Esophagus squamous epithelium (tissue), 5 donors: ENCODE measurements at places on chromosomes 7 and 10. TPM values are rescaled to one million over a fixed set of nuclear protein-coding genes. Genes with fewer than 3 reads are reported as not detected.

GRCh38 chr10:33735464-33735923 lies 401.0 kb upstream of the NRP1 start:
- DNase-seq: no peak

DNA sequence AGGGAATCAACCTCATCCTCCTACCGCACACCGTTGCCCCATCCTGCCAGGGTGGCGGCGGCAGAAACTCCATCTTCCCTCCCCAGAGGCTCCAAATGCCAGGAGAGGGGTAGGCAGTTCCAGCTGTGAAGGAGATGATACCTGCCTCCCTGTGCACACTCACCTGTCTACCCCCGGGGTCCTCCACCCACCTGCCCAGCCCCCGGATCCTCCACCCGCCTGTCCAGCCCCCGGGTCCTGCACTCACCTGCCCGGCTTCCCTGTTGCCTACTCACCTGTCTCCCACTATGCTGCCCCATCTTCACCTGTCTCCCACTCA lies 13.4 kb upstream of the DNAAF5 start:
- DNase-seq: no peak

- DNase-seq: no peak
Measured at GRCh38 chr10:16986406-16987205, 143.0 kb downstream of the CUBN start.

DNA sequence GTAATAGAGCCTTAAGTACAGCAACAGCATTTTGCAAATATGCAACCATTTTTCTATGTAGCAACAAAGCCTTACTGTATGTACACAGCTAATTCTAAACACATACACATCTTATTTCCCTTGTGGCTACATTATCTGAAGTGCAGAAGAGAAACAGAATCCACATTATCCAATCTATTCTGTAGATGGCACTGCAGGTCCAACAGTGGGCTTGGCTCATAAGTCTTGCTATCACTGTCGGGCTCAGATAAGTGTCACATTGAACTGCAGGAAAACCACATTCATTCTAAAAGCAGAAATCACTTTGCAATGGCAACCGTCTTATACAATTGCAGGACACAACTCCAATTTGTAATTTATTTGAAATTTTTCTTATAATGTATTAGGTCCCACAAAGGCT lies 109.8 kb upstream of the NOBOX start:
- DNase-seq: no peak

DNA sequence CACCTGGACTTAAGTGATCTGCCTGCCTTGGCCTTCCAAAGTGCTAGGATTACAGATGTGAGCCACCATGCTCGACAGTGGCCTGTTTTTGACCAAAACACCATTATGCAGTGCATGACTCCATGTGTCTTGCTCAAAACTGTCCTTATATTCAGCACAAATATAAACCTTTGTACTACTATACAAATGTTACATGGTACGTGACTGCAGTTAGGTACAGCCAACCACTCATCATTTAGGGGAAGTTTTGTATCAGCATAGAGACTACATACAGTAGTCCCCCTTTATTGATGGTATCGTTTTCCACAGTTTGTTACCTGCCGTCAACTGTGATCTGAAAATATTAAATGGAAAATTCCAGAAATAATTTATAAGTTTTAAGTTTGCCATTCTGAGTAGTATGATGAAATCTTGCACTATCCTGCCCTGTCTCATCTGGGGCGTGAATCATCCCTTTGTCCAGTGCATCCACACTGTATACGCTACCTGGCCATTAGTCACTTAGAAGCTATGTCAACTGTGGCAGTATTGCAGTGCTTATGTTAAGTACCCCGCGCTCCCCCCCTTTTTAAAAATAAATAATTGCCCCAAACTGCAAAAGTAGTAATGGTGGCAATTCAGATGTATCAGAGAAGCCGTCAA lies 23.3 kb upstream of the ZNF282 start:
- no peak for DNase-seq

GRCh38 chr7:92357260-92357659 lies 90.0 kb upstream of the GATAD1 start:
- no peak for DNase-seq

DNA sequence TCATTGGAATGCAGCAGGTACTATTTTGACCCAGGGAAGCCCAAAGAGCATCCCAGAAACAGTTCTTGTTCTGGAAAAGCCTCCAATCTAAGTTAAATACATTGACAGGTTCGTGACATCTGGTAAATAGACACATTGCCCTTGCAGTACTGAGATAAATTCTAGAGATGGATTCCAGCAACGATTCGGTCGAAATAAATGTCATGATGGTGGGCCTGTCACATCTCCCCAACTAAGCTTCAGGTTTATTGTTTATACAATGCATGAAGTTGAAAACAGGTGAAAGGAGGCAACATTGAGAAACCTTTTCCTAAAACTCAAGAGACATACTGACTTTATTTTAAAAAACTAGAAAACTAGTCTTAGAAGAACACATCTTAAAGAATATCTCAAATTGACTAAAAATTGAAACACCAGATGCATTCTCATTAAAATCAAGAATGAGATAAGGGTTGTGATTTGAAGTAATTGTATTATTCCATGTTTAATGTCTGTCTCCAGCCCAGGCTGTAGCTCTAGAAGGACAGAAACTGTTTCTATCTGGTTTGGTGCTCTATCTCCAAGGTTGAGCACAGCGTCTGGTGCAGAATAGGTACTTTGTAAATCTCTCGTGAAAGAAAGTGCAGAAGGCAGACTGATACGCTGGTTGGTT lies 114.0 kb downstream of the CABCOCO1 start:
- DNase-seq: no peak

DNA sequence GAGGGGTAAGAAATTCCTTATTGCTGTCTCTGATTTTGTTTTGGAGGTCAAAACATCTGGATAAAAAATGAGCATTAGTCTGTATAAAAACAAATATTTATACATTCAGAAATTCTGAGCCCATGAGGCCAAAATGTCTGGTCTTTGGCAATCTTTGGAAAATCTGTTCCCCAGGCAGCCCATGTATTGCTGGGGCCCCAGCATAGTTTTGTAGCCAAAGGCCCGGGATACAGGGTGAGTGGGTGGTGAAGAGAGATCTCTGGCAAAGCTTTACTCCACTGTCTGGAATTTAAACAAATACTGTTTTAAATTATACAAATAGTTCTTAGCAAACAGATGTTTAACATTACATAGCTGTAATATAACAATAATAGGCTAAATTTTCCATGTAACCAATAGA lies 134.7 kb upstream of the GALNT17 start:
- no peak for DNase-seq

GRCh38 chr7:132709971-132710567 lies 133.8 kb upstream of the PLXNA4 start:
- DNase-seq: no peak

DNA sequence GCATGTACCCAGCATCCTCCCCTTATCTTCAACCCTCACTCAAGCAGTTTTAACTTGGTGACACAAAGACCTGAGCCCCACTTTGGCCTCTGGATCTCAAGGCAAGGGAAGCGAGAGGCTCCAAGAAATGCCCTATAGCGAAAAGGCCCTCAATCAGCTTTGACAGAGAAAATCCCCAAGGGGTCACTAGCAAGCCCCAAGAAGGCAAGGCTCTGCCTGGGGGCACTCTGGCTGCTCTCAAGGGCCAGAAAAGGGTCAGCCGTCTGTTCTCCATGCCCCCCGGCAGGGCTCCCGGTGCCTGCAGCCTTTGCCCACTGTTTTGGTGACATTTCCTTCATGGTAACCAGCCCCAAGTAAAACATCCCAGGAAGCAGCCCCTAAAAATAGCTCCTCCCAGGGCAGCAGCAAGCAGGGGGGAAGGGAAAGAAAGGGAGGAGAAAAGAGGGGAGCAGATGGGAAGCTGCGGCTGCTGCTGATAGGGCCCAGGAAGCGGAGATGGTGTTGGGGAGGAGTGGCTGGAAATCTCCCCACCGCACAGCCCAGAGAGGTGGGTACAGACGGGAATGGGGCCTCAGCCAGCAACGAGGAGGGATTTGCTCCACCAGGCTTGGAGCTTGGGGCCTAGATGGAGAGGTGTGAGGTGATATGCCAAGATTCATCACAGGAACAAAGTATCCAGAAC lies 7.1 kb downstream of the CAMK2G start:
- DNase-seq: no peak

DNA sequence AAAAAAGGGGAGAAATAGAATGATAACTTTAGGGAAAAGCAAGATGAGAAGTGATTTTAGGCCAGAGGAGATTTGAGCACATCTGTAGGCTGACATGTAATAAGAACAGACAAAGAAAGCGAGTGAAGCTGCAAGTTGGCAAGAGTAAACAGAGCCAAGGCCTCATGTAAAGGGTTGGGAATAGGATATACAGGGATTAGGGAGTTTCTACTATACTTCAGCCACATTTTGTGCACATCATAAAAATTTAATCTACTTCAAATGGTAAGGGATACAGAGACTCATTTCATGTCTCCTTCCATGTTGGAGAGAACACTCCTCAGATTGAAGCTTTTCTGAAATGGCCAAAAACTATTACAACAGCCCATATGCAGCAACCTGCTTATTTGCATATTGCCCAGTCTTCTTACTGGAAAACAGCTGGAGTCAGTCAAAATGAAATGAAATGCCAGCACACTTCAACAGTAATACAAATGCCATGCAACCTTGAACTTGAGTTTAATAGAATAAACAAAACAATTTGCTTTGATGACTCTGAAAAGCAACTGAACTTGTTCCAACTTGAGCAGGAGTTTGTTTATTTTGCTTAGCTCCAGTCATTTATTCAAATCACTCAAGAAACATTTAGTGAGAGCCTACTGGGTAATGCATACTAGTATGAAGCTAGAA lies 49.9 kb downstream of the NRCAM start:
- no peak for DNase-seq

- no peak for DNase-seq
Measured at GRCh38 chr7:155398944-155399343, 59.0 kb upstream of the EN2 start.

GRCh38 chr7:26843705-26844104 lies 20.7 kb downstream of the SKAP2 start:
- DNase-seq: no peak

- no peak for DNase-seq
Measured at GRCh38 chr10:98331885-98332284, 63.9 kb upstream of the LOXL4 start.

DNA sequence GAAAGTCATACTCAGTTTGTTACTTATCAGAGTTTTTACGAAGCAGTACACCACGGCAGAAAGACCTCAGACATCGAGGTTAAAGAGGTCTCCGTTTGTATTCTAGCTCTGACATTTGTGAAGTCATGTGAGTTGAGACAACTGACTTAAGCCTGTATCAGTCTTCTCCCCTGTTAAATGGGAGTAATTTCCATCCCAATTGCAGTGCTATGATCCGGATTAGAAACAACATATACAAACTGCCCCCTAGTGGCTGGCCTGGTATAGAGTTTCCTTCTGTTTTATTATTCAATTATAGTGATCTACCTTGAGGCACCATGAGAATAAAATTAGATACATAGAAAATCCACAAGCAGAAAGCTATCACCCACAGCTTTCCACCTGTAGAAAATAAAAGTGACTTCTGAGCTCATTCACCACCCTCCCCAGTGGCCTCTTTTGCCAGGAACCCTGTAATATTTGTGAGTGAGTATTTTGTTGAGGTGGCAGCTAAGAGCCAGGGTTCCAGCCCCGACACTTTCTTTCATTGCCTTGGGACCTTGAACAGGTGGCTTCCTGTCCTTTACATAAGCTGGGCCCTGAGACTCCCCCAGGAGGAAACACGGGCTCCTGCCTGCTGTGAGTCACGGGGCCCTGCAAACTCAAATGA lies 607.2 kb upstream of the MGMT start:
- no peak for DNase-seq

GRCh38 chr7:12706900-12707536 lies 19.6 kb downstream of the ARL4A start:
- no peak for DNase-seq

DNA sequence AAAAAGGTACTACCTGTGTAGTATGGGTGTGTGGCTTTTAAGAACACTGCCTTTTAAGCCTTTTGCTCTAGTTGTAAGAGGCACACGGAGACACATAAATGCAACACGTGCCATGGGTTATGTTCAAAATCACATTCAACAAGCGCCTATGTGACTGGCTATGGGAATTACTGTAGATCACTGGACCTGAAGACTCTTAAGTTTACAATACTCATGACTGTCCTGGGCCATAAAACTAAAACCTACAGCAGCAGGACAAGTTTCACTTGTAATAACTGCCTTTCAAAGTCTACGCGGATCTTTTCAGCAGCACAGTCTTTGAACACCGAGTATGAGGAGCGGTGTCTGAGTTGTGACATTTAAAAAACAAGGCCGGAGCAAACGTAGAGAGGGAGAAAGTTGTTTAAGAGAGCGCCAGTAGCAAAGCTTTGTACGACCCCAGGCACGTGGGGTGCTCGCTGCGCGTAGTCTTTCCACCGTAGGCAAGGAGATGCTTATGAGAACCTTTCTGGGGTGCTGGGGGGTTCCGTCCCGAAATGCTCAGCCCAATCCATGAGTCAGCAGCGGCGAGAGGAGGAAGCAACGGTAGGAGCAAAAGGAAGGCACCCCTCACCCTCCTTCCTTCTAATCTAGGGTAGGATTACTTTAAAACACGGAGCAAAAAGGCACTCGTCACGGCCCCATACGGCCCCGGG lies 662 bp downstream of the DNAJC2 start:
- DNase-seq: no peak

GRCh38 chr10:127523476-127523875 lies 25.6 kb upstream of the NPS start:
- no peak for DNase-seq

GPR22 gene
- total RNA-seq: not detected

ZNF117 gene
- total RNA-seq: 12.4 TPM

VSIR gene
- total RNA-seq: 38.2 TPM

NACAD gene
- 0.04 TPM for total RNA-seq

EPHA1 gene
- total RNA-seq: 67.3 TPM
